Skeletal muscle cell (primary cell): ENCODE measurements at places on chromosomes 2 and 18.

GRCh38 chr2:73373344-73373743 lies 12.3 kb upstream of the ALMS1 start:
- no peak for DNase-seq

GRCh38 chr18:32213693-32214092 lies 23.9 kb downstream of the MEP1B start:
- no peak for DNase-seq

DNA sequence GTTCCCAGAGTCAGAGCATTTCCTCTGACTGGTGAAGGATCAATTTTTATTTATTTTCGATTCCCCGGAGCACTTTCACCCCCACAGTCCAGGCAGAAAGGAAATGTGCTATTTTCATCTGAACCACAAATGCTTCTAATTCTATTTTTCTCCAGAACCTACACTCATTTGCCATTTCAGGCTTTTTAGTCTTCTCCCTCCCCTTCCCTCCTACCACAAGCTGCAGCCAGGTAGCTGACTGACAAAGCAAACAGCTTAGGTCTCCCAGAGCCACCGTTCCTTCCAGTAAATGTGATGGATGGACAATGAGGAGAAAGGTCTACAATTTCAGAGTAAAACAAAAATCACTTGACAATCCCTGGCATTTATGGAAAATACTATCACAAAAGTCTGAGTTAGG lies 76.9 kb downstream of the KLF7 start:
- no peak for DNase-seq

- DNase-seq = no peak
Observed at GRCh38 chr2:174124181-174124580, 124.2 kb downstream of the OLA1 start.

DNA sequence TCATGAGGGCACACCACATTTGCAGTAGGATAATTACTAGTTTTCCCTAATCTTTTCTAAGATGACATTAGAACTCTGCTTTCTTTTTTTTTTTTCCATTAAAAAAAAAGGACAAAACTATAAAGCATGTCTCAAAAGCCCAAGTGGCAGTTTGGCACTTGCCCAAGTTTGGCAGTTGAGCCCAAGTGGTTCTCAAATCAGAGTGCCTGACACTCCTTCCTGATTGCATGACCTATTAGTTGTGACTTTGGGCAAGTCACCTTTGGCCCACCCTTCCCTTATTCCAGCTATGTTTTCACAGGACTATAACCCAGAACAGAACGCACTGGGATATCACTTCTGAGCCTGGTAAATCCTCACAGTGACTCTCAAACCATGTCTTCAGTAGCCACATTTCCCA lies 273.0 kb downstream of the CCDC85A start:
- DNase-seq = no peak

- no peak for DNase-seq
Observed at GRCh38 chr2:29629495-29629894, 291.9 kb downstream of the ALK start.

DNA sequence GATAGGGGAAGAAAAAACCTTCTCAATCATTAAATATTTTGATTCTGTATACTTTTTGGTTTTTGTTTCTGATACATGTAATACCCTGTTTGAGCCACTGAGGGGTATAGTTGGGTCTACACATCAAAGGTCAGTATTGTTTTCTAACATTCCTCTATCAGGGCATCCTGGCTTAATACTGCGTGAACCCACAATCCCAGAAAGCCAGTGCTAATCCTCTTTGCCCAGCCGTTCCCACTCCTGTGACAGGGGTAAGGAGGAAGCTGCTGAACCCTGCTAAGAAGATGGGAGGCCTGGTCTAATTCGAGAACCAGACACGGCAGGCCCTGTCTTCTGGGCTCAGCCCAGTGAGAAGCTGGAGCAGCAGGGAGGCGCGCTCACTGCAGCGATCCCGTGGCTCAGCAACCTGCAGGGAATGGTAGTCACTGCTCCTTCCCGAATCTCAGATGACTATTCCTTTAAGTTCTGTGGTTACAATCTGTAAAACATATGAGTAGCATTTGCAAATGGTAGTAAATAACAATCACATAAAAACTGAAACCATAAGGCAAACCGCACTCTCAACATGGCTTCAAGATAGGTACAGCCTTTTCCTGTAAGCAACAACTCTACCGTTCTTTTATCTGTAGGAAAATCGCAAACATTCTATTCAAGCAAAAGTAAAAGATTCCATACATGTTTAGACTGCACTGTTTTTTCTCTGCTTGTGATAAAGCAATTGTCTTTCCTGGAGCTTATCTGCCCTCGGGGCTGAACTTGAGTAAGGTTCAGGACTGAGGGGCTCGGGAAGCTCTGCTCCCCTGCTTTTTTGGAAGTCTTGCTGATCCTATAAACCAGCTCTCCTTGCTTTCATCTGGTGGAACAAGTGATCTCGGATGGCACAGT lies 87.0 kb downstream of the EPB41L3 start:
- peak; percentile 45 for DNase-seq

DNA sequence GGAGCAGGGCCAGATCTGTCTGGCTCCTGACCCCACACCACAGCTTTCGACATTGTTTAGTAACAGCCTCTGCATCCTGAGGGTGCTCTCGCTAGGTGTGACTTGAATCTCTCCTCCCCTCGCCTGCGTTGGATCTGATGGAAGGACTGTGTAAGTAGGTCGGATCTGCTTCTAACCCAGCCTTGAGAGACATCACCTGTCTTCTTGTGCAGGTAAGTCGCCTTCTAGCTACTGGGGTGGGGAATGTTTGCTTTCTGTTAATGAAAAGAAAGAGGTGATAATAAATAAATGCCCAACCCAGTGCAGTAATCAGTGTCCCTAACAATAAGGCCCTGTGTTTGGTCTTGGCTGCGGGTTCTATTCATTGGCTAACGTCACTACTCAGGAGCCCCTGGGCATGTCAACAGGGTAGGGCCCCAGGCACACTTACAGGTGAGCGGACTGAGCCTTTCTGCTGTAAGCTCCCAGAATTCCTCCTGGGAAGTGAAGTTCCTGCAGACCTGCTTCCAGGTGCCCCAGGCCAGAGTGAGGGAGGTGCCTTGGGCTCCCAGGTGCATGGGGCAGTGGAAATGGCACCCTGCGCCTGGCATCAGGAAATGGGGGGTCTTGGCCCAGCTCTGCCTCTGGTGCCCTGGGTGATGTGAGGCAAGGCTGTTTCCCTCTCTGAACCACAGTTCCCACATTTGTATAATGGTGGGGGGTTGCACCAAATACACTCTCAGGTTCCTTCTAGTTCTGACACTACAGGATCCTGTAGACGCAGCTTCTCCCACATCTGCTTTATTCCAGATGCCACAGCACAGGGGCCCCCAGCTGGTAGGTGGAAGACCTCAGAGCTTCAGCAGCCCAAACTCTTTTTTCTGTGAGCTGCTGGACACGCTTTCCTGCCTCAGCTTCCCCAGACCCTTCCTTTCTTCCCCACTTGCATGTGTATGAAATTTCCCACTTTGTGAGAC lies 11.2 kb upstream of the FOSL2 start:
- DNase-seq = no peak

DNA sequence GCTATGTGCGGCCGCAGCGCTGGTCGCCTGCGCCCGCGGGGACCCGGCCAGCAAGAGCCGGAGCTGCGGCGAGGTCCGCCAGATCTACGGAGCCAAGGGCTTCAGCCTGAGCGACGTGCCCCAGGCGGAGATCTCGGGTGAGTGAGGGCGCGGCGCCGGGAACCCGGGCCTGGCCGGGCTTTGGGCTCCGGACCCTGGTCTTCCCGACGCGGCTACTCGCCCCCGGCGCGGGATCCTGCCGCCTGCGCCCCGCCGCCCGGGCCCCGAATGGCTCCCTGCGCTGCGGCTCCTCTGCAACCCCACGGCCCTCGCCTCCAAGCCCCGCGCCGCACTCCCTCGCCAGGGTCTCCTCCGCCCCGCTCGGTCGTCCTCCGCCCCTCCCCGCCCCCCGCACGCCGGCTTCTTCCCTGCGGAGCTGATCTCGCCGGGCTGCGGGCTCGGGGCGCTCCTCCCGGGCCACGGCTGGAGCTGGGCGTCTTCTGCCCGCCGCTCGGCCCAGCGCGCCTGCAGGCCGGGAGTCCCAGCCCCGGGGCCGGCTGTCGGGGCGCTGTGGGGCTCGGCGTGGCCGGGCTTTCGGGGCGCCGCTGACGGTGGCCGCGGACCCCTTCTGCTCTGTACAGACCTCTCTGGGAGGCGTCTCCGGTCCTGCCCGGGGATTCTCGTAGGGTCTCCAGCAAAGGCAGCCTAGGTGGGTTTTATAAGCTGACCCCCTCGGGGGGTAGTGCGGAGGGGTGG lies 652 bp downstream of the GPC1 start:
- no peak for DNase-seq

DNA sequence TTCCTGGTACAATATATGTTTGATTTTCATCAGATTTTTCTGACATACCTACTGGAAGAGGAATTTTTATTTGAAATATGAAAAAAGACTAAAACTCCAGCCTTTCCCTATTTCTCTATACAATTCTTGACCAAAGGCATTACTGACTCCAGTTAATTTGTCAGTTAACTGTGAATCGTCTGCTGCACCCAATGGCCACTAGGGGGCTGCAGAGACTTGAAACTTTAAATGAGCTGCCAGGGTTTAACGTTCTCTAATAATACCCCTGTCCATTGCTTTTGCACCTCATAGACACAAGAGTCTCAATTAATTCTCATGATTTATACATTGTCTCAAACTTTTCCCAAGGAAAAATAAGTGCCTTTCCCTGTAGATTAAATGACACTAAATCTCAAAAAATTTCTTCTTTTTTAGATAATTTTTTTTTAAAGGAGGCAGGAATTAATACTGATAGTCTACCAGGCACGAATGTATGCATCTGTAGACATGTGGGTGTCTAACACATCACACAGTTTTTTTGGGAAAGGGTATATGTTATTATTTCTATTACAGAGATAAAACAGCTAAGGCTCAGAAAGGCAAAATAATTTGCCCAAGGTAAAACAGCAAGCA lies 1.8 kb upstream of the ALK start:
- DNase-seq = peak; percentile 6

DNA sequence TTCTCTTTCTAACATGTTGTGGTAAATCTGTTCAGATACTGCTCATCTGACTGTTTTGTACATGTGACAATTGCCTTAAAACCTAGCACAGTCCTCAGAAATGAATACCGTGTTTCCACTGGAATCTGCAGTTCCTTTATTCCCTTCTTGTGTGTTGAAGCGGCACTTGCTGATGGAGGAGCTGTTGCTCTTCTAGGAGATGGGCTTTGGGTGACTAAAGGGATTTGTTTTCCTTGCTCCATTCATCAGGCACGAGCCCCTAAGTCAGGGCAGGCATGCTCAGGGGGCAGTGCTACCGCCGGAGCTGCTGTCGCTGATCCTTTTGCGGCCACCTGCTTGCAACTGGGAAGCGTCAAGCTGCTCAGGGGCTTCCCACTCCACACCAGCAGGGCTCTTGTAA lies 32.5 kb upstream of the CEP68 start:
- no peak for DNase-seq

DNA sequence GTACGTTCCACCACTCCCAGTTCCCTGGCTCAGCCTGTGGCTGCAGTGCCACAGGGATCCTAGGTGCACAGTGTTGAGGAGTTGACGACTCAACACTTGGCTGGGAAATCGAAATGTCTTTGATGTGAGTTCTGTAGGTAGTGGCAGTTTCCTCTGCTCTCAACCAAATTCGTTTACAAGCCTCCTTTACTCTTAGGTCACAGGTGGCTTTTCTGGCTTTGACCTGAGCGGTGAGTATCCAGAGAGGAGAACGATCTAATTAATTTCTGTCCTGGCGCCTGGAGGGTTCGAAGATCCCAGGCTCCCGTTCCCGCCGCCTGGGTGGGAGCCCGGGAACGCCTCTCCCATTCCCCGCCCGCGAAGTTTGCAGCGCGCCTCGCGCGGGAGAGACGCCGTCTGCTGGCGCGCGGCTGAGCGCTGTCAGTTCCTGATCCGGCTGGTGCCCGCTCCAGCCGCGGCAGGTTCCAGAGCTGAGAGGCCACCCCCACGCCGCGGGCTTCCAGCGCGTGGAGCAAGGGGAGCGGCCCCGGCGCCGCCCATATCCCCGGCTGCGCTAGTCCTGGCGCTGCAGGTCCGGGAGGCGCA lies at the start of gene LAMA3:
TSS of gene LAMA3 (plus strand) at position 423 of the 585 bp plus-strand sequence. CDS start 231 bp downstream, outside the sequence.
- no peak for DNase-seq

- no peak for DNase-seq
Observed at GRCh38 chr18:48543228-48543627, 4.4 kb downstream of the CTIF start.

DNA sequence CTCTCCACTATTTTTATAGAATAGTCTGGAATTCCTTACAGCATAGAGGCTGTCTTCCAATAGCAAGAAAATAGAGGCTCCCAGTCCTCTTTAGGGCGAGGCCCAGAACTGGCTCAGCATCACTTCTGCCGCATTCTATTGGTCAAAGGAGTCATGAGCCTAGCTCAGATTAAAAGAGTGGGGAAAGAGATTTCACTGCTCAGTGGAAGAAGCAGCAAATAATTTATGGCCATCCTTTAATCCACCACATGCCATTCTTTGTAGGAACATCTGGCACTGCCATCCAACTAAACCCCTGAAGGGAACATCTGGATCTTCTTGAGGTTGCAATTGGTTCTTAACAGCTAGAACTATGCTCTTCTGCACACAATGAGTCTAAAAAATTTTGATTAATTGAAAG lies 43.4 kb upstream of the NEUROD1 start:
- no peak for DNase-seq

GRCh38 chr2:96961210-96961950 lies 25.0 kb downstream of the FAM178B start:
- no peak for DNase-seq

GRCh38 chr2:207970826-207971180 lies 54.5 kb downstream of the PLEKHM3 start:
- no peak for DNase-seq

GRCh38 chr2:112048887-112049286 lies 6.2 kb upstream of the TMEM87B start:
- no peak for DNase-seq

DNA sequence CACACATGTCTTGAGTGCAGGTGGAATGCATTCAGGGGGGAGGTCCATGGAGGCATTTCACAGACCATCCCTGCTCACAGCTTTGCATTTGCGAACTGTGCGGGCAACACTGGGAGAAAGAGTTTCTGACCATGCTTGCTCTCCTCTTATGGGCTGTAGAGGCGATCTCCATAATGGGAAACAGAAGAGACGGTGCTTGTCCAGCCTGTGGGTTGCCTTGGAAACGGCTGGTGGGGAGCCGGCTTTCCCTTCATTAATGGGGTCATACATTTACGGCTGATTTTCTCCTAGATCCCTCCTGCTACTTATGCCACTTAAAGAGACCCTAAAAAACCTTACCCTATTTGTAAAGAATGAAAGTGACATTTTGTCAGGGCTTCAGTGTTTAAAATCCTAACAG lies 147.4 kb downstream of the SOX11 start:
- no peak for DNase-seq

- DNase-seq = no peak
Observed at GRCh38 chr18:61497422-61497821, 164.2 kb downstream of the CDH20 start.

DNA sequence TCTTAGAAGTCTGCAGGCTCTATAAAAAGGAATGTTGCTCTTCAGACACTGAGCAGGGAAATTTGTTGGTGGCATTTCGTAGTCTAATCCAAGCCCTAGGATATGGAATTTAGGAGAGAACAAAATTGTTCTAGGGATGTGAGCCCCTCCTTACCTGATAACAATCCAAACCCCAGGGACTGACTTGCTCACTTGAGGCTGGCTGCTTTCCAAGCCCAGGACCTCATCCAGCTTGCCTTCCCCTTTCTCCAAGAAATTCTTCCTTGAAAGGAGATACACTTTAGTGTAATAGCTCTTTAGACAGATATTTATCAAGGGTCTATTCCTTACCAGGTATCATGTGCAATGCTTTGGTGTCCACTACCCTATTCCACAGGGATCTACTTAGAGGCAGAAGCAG lies 279.8 kb downstream of the C1D start:
- DNase-seq = no peak

- no peak for DNase-seq
Observed at GRCh38 chr2:134621939-134622705, 96.7 kb downstream of the TMEM163 start.
